ENCODE measurements at places on chromosomes 2 and 18.

DNA sequence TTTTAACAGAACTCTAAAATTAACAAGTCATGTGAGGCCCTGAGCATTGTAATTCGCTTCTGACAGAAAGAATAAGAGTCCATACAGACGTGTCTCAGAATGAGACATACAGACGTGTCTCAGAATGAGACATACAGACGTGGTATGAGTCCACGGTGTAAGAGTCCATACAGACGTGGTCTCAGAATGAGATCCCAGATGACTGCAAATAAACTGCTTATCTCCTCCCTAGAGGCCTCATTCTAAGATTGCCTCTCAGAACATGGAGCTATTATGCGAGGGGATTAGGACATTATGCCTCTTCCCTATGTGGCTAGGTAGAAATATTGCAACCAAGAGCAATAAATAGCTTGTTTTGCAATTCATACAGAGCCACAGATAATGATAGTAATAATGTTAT lies 63.9 kb downstream of the NEB start:
- DNase-seq: no peak

GRCh38 chr2:212005085-212005671 lies 533.4 kb downstream of the ERBB4 start:
- DNase-seq: peak; percentile 59

- no peak for DNase-seq
These were observed 214.6 kb upstream of the VWC2L start for GRCh38 chr2:214196260-214196659.

GRCh38 chr18:52395146-52395852 lies 55.3 kb downstream of the DCC start:
- DNase-seq: no peak

DNA sequence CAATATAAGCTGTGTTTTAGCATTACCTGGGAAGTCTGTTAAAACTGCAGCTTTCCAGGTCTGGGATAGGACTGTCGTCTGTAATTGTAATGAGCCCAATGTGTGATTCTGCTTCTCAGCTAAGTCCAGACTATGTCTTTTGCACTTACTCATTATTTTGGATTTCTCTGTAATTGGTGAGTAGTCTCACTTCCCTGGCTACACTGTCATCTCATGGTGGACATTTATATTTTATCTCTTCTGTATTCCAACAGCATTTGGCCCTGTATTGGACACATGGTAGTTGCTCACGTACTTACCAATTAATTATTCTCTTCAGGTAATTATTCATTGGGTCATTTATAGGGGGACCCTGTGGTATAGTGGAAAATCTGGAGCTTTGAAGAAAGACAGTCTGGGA lies 28.0 kb downstream of the LHCGR start:
- DNase-seq: peak; percentile 41

DNA sequence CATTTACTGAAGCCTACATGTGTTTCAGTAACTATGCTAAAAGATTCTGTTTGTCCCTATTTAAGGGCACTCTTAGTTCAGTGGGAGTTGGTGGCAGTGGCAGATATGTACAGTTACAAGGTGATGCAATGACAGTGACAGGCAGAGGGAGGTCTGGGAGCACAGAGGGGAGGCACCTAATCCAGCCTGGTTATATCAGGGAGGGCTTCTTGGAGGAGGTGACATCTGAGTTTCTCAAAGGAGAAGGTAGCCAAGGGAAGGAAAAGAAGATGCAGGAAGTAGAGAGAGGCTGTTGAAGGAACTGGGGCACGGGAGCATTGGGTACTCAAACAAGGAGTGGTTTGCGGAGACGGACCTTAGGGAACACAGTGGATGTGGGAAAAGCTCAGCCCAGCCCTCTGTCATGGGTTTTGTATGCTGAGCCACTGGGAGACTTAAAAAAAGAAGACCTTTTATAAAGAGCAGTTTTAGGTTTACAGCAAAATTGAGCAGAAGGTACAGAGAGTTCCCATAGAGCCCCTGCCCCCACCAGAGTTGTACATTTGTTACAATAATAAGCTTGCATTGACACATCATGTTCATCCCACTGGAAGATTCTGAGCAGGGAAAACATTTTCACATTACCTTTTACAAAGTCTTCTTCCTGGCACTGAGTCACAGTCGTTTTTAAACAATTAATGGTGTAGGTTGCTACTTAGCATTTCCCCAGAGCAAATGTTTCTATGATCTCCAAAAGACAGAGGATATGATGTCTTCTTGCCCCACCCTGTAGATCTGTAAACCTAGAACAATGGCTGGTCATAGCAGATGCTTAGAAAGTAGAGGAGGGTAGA lies 83.0 kb upstream of the TAF1B start:
- DNase-seq: peak; percentile 40

DNA sequence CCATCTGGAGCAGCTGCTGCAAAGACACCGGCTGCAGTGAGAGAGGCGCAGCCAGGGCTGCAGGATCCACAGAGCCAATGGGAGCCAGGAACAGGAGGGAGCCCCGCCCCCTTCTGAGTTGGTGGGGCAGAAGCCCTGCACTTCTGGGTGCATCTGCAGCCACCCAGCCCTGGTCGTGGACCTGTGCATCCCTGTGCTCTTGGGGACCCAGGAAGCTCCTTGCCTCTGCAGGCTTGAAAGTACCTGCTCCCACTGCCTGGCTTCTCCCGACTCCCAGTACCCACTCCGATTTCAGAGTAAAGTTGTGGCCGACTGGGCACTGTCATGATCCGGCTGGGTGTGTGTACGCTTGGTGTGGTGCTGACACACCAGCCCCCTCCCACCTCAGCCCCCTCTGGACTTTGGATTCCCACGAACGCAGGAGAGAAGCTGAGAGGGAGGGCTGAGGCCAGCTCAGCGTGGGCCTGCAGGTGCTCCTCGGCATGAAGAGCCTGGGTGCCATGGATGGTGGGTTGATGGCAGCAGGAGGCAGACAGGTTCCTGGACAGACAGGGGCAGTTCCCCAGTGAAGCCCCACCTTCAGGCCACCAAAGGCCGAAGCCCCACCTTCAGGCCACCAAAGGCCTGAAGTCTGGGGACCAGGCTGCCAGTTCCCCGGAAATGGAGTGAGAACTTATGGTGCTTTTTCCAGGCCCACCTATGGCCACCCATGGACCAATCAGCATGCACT lies 34.9 kb downstream of the LRRTM4 start:
- DNase-seq: no peak

DNA sequence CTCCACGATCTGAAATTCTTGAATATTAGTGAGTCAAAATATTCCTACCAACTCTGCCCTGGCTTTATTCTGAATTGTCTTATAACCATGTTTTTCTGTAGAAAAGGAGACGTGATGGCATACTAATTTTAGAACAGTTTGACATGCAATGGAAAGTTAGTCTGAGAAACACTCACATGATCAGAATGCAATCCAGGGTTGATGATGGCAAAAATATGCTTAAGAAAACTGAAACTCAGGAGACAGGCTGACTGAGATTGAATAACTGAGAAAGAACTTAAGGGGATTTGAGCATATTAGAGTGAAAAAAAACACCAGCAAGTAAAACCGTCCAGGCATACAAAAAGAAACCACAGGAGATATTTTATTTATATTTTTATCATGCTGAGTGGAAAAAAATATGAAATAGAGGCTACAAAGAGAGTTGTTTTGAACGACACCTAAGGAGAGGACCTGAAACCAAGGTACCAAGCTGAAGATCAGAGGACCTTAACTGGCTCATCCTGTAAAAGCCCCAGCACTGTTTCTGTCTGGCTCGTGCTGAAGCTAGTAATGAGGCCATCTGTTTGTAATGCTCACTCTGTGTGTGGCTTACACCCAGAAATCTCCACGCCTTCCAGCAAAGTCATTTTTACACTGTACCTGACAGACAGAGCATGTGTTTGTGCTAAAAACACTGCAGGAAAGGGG lies 437.2 kb upstream of the PKDCC start:
- no peak for DNase-seq

Data from epithelial cell of esophagus (primary cell).